ENCODE measurements at places on chromosomes 4 and X. TPM values are rescaled to one million over a fixed set of nuclear protein-coding genes. Genes with fewer than 3 reads are reported as not detected.

GRCh38 chrX:153933748-153934147 lies 1.1 kb downstream of the NAA10 start:
- peaks cover 4% of the 10 kb centered on the region for H3K36me3 ChIP-seq
- peak overlapping the region; percentile 68 for H3K4me3 ChIP-seq
- no peaks in the 10 kb centered on the region for H3K27me3 ChIP-seq
- H3K27ac ChIP-seq, result no peak overlapping the region

- no peak overlapping the region for H3K4me3 ChIP-seq
- H3K36me3 ChIP-seq, result no peaks in the 10 kb centered on the region
- peaks cover 4% of the 10 kb centered on the region for H3K27me3 ChIP-seq
- H3K4me1 ChIP-seq, result peaks cover 5% of the 10 kb centered on the region
- DNase-seq, result no peak
These were observed 4.5 kb upstream of the SLITRK2 start for GRCh38 chrX:145813081-145813480.

GRCh38 chr4:12933760-12934221 lies 550.3 kb downstream of the RAB28 start:
- no peak for DNase-seq
- H3K4me1 ChIP-seq, result no peaks in the 10 kb centered on the region
- no peak overlapping the region for H3K27ac ChIP-seq
- H3K27me3 ChIP-seq, result no peaks in the 10 kb centered on the region
- no peaks in the 10 kb centered on the region for H3K36me3 ChIP-seq
- no peak overlapping the region for H3K4me3 ChIP-seq

- H3K36me3 ChIP-seq, result no peaks in the 10 kb centered on the region
- H3K27me3 ChIP-seq, result no peaks in the 10 kb centered on the region
- no peak overlapping the region for H3K27ac ChIP-seq
- no peak for DNase-seq
- no peaks in the 10 kb centered on the region for H3K4me1 ChIP-seq
These were observed 36.3 kb downstream of the IL21 start for GRCh38 chr4:122584519-122584918.

PFKFB1 gene
- polyA plus RNA-seq, result not detected

TMPRSS11F gene
- 1.4 TPM for polyA plus RNA-seq

EOLA2 gene
- polyA plus RNA-seq, result 21.0 TPM

TGIF2LX gene
- not detected for polyA plus RNA-seq

Data from stomach (tissue), 19 donors.